Activated B cell treated with CpG ODN at 0.5 μM for 24 hours (primary cell): ENCODE measurements at places on chromosomes 5 and 9. TPM values are rescaled to one million over a fixed set of nuclear protein-coding genes. Genes with fewer than 3 reads are reported as not detected.

The NEK6 gene
- total RNA-seq = 110 and 115 TPM in 2 replicates

The EPB41L4A gene
- total RNA-seq = 5.8 and 7.1 TPM in 2 replicates

The IFNA21 gene
- not detected in 2 replicates for total RNA-seq

GRCh38 chr5:178252258-178252657 lies 19.7 kb upstream of the PHYKPL start:
- DNase-seq = no peak

GRCh38 chr5:108636135-108636853 lies 111.4 kb upstream of the FER start:
- no peak for DNase-seq

GRCh38 chr5:35826056-35826455 lies 30.6 kb upstream of the IL7R start:
- no peak for DNase-seq

GRCh38 chr9:136850866-136851775 lies 1.0 kb upstream of the MAMDC4 start:
- no peak for DNase-seq
